ENCODE measurements at places on chromosomes 5 and 9.

DNA sequence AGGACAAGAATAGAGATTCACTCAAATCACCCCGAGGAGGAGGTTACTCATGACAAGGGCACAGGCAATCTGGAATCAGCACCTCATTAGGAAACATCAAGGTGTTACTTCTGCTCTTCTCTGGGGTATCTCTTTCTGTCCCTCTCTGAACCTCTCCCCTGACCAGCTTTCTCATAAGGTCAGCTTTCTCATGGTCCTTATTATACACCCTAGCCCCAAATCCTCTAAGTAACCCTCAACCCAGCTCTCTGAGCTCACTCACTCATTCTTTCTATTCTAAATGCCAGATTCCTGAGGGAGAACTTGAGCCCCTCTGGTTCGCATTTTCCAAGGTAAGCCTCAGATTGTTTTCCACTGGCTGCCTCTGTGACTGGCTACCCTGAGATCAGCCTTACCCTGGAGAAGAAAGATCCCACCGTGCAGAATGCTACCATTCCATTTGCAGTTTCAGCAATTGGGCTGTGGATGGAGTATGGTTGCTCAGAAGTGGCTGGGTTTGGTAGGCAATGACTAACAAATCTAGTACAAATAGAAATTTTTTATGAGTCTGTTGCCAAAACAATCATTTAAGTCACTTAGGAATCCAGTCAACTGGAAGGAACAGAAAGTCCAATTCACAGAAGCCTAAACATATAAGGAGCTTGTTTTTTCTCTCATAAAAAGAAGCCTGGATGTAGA, 9.0 kb upstream of the TIMD4 start:
- no peak for DNase-seq
- peaks cover 2% of the 10 kb centered on the region for H3K4me1 ChIP-seq
- no peak overlapping the region for H3K4me3 ChIP-seq
- H3K27ac ChIP-seq: no peak overlapping the region

DNA sequence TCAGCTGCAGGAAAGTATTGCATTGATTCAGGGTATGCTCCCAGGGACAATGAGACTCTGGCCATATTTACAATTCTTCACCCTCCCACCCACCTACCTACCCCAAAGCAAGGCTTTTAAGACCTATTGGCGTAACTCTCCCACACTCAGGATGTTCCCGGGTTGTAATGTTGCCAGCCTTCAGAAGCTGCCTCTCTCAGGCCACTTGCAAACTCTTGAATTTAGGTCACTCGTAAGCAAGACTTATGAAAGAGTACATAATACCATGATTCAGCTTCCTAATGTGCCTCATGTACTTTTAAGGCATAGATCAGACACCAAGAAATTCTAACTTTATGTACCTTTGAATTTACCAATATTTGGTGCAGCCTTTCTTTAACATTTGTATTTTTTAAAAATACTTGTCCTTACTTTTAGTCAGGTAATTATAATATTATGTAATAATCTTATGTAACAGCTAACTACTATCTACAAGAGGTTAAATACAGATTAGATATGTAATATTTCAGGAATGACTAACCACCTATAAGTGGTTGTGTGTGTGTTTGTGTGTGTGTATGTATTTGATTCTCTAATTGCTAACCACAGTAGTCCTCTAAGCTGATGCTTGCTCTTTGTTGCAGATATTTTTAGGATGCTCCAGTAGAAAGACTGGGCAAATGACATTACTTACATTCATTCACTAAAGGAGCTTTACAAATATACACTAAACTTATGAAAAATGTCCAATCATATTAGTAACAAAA, 630.5 kb upstream of the MEF2C start:
- no peak overlapping the region for H3K4me3 ChIP-seq
- H3K36me3 ChIP-seq: no peaks in the 10 kb centered on the region
- DNase-seq: no peak
- H3K4me1 ChIP-seq: peaks cover 6% of the 10 kb centered on the region
- no peak overlapping the region for H3K27ac ChIP-seq

DNA sequence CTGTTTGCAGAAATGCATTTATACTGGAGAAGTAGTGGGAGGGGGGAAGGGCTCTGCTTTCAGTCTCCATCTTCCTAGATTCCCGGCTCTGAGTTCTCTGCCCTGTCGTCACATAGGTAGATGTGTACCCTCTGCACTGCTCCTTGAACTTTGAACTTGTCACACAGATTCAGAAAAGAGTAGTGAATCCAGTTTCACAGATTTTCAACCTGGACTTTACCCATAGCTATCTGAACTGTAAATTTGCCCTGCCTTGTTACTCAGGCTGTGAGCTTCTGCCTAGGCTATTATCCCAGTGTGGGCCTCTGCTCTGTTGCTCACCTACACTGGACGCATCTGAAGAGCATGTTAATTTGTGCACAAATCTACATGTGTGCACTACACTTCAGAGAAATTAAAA, 12.8 kb upstream of the C9orf152 start:
- H3K4me1 ChIP-seq: peaks cover 2% of the 10 kb centered on the region
- peaks cover 4% of the 10 kb centered on the region for H3K27me3 ChIP-seq
- H3K4me3 ChIP-seq: no peak overlapping the region
- no peaks in the 10 kb centered on the region for H3K36me3 ChIP-seq

DNA sequence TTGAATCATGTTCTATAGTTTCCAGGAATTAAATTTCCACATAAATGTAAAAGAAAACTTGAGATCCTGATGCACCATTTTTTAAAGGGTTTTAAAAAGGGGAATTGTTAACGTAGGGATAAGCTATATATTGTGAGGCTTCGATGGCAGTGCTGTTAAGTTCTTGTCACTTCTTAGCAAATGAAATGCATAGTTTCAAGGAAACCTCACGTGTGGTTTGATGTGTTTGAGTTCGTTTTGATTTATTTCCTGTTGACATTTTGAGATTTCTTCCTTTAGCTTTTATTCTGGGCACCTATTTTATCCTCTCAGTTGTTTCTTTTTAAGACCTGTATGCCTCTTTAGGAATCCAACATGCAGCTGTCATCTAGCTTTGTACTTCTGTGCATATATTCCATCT, 301.0 kb downstream of the DOCK8 start:
- no peaks in the 10 kb centered on the region for H3K27me3 ChIP-seq
- no peak for DNase-seq
- no peaks in the 10 kb centered on the region for H3K36me3 ChIP-seq
- H3K4me1 ChIP-seq: no peaks in the 10 kb centered on the region
- no peak overlapping the region for H3K27ac ChIP-seq

DNA sequence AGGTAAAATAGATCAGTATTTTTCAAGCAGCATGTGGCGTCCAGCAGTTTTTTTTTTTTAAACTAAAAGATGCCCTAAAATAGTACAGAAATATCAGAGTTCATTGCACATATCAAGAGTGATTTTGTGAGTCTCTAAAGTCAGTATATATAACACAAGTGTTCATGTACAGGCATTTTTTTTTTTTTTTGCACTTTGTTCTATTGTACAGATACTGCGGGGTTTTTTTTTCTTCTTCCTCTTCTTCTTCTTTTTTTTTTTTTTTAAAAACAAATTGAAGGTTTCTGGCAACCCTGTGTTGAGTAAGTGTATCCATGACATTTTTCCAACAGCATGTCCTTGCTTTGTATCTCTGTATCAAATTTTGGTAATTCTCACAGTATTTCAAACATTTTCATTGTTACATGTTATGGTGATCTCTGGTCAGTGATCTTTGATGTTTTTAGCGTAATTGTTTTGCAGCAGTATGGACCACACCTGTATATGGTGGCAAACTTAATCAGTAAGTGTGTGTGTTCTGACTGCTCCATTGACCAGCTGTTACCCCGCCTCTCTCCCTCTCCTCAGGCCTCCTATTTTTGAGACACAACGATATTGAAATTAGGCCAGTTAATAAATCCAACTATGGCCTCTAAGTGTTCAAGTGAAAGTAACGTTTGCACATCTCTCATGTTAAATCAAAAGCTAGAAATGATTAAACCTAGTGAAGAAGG, 76.8 kb downstream of the TRIO start:
- peak overlapping the region; percentile 59 for H3K27ac ChIP-seq
- H3K36me3 ChIP-seq: peaks cover 10% of the 10 kb centered on the region
- peak overlapping the region; percentile 44 for H3K4me3 ChIP-seq
- peaks cover 96% of the 10 kb centered on the region for H3K4me1 ChIP-seq

DNA sequence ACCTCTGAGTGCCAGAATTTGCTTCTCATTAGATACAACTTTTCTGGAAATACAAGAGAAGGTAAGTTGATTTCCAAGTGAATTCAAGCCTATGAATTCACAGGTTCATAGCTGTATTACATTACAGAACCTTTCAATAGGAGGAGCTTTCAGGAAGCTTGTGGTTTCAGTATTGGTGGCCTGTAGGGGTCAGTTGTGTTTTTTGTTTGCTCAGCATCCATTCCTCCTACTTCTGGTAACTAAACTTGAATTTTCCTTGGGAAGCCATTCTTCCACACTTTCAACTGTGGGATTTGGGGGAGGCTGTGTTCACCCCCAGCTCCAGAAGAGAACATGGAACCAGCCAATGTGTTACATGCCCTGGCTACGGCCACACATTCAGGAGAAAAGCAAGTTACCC, 5.6 kb upstream of the CYSTM1 start:
- H3K36me3 ChIP-seq: no peaks in the 10 kb centered on the region
- DNase-seq: no peak
- no peak overlapping the region for H3K4me3 ChIP-seq
- H3K27me3 ChIP-seq: no peaks in the 10 kb centered on the region

- H3K27me3 ChIP-seq: no peaks in the 10 kb centered on the region
- no peaks in the 10 kb centered on the region for H3K36me3 ChIP-seq
- H3K4me1 ChIP-seq: peaks cover 15% of the 10 kb centered on the region
- DNase-seq: no peak
- no peak overlapping the region for H3K27ac ChIP-seq
Measured at GRCh38 chr5:56987171-56987570, 35.2 kb upstream of the MIER3 start.

DNA sequence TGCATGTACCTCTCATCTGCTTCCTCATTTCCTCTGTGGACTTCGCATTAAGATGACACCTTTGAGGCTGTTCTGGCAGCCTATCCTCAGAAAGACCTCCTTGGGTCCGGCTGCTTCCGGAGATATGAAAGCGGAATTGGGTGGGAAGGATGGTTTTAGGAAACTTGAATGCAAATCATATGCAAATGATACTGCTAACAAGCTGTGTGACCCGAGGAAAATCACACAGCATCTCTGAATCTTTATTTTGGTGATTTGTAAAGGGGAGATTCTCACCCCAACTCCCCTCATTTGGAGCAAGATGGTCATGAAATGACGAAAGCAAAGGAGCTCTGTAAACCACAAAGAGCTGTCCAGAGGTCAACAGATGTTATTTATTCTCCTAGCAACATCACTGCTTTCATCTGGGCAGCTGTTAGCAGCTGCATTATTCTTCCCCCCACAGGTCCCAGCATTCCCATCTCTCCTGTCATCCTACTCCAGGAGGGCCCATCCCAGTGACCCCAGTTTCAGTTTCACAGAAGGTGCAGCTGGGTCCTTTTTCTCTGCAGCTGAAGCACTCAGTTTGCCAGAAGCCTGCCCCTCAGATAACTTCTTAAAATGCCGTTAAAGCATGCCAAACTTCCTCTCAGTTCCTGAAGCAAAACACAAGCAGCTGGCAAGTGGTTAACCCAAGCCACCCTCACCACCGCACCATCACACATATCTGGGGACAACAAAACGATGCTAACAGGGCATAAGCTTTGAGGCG, 269.5 kb downstream of the SEC61B start:
- no peak for DNase-seq
- H3K27ac ChIP-seq: peak overlapping the region; percentile 5
- no peak overlapping the region for H3K4me3 ChIP-seq
- H3K36me3 ChIP-seq: no peaks in the 10 kb centered on the region
- H3K27me3 ChIP-seq: peaks cover 4% of the 10 kb centered on the region

GRCh38 chr5:67192719-67193438, 3.7 kb downstream of the CD180 start:
- peak overlapping the region; percentile 98 for H3K27ac ChIP-seq
- peak overlapping the region; percentile 91 for H3K4me3 ChIP-seq
- DNase-seq: no peak
- H3K27me3 ChIP-seq: no peaks in the 10 kb centered on the region
- H3K4me1 ChIP-seq: peaks cover 97% of the 10 kb centered on the region

DNA sequence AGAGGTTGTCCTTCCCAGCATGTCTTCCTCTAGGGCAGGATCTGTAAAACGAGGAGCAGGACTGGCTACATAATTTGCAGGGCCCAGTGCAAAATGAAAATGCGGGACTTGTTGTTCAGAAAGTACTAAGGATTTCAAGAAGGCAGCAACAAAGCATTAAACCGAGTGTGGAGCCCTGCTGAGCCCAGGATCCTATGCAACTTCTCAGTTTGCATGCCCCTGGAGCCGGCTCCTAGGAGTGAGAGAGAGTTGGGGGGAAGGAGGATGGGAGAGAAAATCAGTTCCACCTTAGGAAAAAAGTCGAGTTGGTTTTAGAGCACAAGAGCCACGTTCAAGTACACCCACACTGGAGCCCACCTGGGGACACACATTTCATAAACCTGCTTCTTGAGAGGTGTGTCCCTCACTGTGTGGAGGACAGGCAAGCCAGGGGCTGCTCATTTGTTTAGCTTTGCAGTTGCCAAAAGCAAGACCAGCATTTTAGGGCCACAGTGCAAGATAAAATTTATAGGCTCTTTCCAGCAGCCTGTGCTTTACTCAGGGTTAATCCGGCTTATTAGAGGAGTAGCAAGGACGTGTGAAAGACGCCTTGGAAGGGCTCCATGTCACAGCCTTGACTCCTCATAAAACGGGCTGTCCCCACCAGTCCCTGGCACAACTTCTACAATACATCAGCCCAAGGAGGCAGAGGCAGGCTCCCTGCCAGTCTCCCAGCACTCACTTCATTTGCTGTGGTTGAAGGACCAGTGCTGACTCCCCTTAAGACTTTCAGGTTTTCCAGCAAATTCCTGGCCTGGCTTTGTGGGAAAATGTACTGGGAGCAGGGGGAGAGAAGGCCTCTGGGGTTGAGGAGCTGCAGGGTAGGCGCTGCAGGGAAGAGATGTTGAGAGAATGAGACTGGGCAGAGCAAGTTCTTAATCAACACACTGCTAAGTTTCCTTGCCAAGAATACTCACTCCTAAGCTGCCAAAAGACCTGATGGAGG, 159.7 kb upstream of the SEMA6A start:
- H3K4me1 ChIP-seq: no peaks in the 10 kb centered on the region
- no peak for DNase-seq
- H3K27ac ChIP-seq: no peak overlapping the region
- no peak overlapping the region for H3K4me3 ChIP-seq
- H3K27me3 ChIP-seq: peaks cover 3% of the 10 kb centered on the region

- H3K36me3 ChIP-seq: peaks cover 3% of the 10 kb centered on the region
- H3K4me1 ChIP-seq: peaks cover 21% of the 10 kb centered on the region
- H3K4me3 ChIP-seq: no peak overlapping the region
- DNase-seq: no peak
- H3K27ac ChIP-seq: no peak overlapping the region
Measured at GRCh38 chr9:21967169-21967568, 27.0 kb downstream of the CDKN2A start.

- H3K36me3 ChIP-seq: no peaks in the 10 kb centered on the region
- no peaks in the 10 kb centered on the region for H3K4me1 ChIP-seq
- H3K27me3 ChIP-seq: no peaks in the 10 kb centered on the region
- no peak overlapping the region for H3K4me3 ChIP-seq
Measured at GRCh38 chr5:41637424-41637823, 127.0 kb upstream of the PLCXD3 start.

Data from activated B cell treated with CpG ODN at 0.5 μM for 24 hours (primary cell).